ENCODE measurements at places on chromosomes 5 and 9.

- peak; percentile 44 for DNase-seq
Measured at GRCh38 chr5:172450861-172451695, 3.2 kb downstream of the SH3PXD2B start.

DNA sequence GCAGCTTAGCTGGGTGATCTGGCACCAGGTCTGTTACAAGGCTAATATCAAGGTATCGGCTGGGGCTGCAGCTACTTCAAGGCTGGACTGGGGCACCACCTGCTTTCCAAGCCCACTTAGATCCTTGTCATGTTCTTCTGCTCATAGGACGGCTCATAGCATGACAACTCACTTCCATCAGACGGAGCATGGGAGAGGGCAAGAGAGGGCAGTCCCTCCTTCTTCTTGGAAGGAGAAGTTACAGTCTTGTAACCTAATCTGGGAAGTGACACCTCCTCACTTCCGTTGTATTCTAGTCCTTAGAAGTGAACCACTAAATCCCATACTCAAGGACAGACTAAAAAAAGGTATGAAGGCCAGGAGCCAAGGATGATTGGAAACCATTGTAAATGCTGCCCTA lies 258.2 kb downstream of the MAST4 start:
- no peak for DNase-seq

- DNase-seq: peak; percentile 37
Measured at GRCh38 chr5:129718471-129719090, 29.3 kb upstream of the MINAR2 start.

- DNase-seq: no peak
Measured at GRCh38 chr5:164188733-164189148, 683.3 kb downstream of the MAT2B start.

- no peak for DNase-seq
Measured at GRCh38 chr5:39437467-39437866, 12.7 kb upstream of the DAB2 start.

- no peak for DNase-seq
Measured at GRCh38 chr9:114214686-114215414, 59.5 kb downstream of the COL27A1 start.

- DNase-seq: no peak
Measured at GRCh38 chr5:67964619-67965018, 250.9 kb upstream of the PIK3R1 start.

DNA sequence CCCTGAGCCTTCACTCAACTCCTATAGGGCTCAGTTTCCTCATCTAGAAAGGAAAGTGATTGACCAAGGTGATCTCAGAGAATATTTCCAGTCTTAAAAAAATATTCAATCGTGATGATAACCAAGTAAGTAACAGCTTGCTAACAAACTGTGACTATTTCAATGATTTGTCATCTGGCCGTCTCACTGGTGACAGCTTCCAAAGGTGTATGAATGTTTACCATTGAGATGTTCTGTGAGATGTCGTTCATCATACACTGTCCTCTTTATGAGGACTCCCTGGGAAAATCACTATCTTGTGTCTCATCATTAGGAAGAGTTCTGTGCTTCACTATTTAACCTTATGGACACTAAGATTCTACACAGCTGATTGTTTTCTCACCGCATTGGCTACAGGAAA lies 75.7 kb downstream of the GLIS3 start:
- no peak for DNase-seq

DNA sequence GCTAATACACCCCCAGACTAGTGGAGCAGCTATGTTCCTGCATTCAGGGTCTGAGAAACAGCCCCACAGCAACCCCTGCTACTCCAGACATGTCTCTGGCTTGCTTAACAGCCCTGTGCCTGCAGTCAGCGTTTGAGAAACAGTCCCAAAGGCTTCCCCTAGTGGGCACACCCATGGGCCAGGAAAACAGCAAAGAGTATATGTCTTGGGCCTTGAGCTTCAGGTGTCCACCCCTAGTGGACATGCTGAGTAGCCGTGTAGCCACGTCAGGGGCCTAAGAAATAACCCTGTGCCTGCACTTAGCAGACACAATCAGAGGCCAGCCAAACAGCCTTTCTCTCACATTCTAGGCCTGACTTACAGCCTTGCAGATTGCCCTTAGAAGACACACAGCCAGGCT lies 698.6 kb downstream of the PTPRD start:
- DNase-seq: no peak

GRCh38 chr5:32776200-32776599 lies 65.1 kb downstream of the NPR3 start:
- DNase-seq: no peak

DNA sequence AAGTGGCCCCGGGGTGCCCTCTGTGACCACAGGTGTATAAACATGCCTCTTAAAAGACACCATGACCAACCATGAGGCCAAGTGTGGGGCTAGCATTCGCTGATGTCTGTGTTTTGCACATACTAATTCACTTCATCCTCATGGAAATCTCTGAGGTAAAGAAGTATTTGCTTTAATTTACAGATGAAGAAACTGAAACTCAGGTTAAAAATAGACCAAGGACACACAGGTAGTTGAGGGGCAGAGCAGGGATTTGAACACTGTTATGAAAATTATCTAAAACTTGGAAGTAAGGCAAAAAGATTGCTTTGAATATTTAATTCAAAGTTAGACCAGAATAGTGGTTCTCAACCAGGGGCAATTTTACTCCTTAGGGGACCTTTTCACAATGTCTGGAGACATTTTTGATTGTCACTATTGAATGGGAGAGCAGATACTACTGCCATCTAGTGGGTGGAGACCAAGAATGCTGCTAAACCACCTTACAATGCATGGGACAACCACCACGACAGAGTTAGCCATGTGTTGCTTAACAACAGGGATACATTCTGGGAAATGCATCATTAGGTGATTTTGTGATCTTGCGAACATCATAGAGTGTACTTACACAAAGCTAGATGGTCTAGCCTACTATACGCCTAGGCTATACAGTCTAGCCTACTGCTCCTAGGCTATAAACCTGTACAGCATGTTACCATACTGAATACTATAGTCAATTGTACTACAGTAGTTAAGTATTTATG lies 8.0 kb upstream of the FXN start:
- peak; percentile 25 for DNase-seq

GRCh38 chr5:40405996-40406740 lies 273.5 kb upstream of the PTGER4 start:
- DNase-seq: no peak

DNA sequence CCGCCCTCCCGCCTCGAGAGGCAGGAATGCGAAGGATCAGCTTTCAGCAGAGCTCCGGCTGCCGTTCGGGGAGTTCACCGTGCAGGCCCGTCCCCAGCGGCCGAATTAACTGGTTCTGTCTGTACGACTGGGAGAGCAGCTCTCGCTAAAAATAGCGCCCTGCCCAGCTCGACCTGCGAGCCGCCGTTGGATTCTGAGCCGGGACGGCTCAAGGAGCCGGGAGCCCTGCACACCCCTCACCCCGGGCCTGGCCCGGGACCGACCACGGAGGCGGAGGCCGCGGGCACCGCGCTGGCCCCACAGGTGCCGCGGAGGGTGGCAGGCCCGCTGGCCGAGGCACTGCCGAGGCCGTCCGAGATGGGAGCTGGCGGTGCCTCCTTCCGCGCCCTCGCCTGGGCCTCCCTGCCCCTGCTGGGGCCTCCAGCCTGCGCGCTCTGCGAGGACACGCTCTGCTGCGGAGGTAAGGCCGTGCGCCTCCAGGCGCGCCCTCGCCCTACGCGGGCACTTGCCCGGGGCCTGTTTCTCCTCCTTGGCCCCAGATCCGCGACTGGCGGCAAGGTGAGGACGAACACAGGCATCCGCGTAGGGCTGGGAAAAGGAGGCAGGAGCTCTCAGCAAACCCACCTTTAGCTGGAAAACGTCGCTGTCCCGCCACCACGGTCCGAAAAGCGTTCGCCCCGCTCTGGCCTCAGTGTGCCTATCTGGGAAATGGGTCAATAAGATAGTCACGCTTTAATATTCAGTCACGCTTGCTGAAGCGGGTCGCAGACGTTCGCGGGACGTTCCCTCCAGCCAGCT lies 53.1 kb upstream of the DAB2IP start:
- peak; percentile 84 for DNase-seq

- DNase-seq: no peak
Measured at GRCh38 chr9:112848316-112849151, 42.1 kb downstream of the SLC46A2 start.

GRCh38 chr5:167710444-167711073 lies 580.9 kb upstream of the WWC1 start:
- peak; percentile 70 for DNase-seq

DNA sequence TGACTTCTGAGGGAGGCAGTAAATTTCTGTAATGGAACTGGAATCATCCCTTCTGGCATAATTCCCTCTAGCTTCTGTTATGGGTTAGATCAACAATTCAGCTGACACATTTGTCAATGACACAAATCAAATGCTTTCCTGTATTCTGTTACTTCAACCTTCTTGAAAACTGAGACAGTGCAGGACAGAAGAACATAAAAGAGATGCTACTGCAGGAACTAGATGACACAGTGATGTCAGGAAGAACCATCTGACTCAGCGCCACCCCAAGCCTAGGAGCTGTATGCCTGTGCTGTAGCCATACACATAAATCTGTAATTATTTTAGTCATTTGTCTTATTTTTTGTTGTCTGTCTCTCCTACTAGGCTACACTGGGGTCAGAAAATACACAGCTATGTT lies 18.2 kb upstream of the CEP120 start:
- no peak for DNase-seq

- DNase-seq: no peak
Measured at GRCh38 chr5:99706160-99706559, 777.4 kb upstream of the CHD1 start.

- no peak for DNase-seq
Measured at GRCh38 chr5:95621839-95622629, 2.1 kb downstream of the GPR150 start.

- no peak for DNase-seq
Measured at GRCh38 chr5:82802954-82803353, 274.2 kb downstream of the TMEM167A start.

DNA sequence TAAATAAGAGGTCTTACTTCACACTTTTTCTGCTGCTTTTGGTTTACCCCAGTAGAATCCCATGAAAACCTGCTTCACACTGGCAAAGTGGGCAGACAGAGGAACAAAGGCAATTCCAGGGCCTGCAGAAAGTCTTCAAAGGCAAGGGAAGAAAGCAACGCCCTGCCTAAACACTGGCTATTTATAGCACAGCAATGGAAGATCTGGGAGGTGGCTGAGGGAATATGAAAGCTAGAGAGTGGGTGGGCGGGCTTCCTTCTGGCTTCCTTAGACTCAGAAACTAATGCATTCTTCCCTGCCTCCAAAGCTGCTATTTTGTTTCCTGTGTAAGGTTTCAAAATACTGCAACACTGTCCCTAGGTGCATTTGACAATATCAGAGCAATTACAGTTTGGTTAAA lies 46.8 kb downstream of the ELAVL2 start:
- peak; percentile 21 for DNase-seq

DNA sequence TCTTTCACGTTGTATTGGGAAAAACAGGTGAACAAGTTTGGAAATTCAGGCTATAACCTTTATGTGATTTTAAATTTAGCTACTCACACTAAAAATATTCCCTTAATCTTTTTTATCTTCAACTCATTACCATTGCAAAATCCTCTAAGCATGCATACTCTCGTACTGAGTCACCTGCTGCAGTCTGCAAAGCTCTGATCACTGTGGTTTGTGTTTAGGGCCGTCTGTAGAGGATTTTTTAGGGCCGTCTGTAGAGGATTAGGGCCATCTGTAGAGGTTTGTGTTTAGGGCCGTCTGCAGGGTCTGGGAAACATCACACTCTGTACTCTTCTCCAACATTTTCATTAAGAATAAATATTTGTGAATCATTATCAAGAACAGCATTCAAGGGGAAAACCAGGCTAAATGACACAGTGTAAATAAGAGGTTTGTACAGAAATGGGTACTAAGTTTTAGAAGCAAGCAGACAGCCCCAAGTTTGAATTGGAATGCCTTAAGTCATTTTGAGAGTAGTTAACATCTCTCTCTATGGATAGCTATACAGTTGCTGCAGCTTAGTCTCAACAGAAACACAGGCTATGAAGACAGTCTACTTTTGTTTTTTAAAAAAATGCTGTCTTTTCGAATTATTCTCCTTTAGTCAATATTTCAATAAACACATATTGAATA lies 155.0 kb upstream of the TSLP start:
- DNase-seq: peak; percentile 94

- DNase-seq: no peak
Measured at GRCh38 chr5:62263401-62263800, 42.6 kb upstream of the KIF2A start.

DNA sequence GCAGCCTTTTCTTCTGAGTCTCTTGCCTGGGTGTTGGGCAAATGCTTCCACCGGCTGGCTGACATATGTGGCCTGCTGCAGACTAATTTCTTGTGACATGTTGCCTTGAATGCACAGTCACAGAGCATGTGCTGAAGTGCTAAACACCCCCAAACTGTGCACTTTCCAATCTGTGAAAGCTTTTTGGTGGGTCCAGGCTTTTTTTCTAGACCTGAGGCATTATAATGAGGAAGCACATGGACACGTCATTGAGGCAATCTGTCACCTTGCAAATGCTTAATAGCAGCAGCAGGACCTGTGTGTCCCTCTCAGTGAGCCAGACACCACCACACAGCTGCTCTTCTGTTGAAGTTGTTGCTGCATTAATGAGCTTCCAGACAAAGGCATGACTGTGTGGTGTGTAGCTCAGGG lies 274.7 kb downstream of the ELAVL2 start:
- no peak for DNase-seq

GRCh38 chr9:8778356-8778755 lies 978.8 kb upstream of the DMAC1 start:
- DNase-seq: no peak

GRCh38 chr9:107260437-107261081 lies 22.5 kb upstream of the RAD23B start:
- no peak for DNase-seq

DNA sequence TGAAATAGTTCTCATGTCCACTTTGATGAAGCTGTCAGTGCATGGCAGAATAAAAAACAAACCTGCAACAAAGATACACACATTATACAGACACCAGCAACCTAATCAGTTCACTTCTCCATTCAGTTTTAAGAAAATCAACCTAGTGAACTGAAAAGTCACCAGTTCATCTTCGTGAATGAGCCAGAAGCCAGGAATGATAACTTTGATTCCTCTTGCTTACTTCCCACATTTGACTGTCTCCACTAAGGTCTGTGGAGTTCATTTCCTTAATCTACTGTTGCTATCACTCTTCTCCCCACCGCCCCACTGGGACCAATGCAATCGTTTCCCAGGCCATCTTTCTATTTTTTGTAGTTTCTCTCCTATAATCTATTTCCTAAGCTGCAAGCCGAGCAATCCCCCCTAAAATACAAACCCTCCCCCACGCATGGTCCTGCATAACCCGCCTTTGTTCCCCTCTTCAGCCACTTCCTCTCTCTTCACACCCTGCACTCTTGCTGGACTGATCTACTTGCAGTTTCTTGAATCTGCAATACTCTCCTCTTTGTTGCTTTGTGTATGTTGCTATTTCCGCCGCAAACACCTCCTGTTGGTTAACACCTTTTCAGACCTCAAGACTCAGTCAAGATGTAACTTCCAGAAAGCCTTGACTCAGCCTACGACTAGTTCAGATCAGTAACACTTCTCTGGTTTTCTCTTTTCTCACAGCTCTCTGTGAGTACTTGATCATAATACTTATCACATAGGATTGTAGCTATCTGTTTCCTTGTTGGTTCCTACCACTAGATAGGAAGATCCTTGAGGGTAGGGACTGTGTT lies 16.6 kb downstream of the STOM start:
- DNase-seq: no peak
